ENCODE measurements at places on chromosomes 16 and 17. TPM values are rescaled to one million over a fixed set of nuclear protein-coding genes. Genes with fewer than 3 reads are reported as not detected.
A peak's percentile ranks its signal among the peaks of the same experiment; 100 is the strongest.

Gene LDHD
- total RNA-seq = 97.9 TPM

Gene NLRC5
- 6.6 TPM for total RNA-seq

Gene C16orf87
- total RNA-seq = 12.5 TPM

Gene DBF4B
- total RNA-seq = 5.7 TPM

Gene IL32
- total RNA-seq = 36.3 TPM

Gene SRSF1
- 92.4 TPM for total RNA-seq

Gene GJC1
- total RNA-seq = 18.8 TPM

DNA sequence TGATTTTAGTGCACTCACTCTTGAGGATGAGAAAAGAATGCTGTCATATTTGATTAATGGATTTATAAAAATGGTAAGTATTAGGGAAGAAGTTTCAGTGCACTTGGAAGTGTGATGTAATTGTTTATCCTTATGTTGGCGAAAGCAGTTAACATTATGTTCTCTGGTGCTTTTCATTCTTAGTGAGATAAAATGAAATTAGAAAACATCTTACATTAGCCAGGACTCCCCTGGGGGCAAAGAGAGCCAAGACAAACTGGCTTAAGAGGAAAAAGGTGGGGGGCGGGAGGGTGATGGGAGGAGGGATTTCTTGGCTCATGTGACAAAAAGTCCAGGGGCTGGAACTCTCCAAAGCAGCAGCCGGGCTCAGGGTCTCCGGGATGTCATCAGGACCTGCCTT lies 73.2 kb downstream of the KNOP1 start:
- DNase-seq = peak; percentile 86

DNA sequence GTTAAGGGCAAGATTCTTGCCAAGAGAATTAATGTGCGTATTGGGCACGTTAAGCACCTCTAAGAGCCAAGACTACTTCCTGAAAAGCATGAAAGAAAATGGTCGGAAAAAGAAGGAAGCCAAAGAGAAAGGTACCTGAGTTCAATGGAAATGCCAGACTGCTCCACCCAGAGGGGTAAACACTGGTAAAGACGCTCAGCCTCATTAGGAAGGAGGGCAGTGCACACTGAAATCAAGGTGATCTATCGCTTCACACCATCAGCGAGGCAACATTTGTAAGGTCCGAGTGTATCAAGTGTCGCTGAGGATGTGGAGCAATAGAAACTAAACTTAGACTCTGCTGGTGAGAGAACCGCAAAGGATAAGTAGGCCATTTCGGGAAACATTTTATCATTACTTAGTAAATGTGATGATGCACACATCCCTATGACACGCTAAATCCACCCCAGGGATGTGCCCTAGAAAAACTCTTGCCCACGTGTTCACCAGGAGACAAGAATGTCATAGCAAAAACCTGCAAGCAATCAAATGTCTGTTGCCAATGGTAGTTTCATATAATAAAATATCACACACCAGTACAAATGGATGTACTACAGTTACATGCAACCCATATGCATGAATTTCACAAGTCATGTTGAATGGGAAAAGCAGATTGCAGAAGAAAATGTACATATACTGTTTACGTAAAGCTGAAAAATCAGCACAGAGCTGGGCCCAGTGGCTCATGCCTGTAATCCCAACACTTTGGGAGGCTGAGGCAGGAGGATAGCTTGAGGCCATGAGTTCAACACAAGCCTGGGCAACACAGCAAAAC lies 23.6 kb downstream of the CNTROB start:
- no peak for DNase-seq

DNA sequence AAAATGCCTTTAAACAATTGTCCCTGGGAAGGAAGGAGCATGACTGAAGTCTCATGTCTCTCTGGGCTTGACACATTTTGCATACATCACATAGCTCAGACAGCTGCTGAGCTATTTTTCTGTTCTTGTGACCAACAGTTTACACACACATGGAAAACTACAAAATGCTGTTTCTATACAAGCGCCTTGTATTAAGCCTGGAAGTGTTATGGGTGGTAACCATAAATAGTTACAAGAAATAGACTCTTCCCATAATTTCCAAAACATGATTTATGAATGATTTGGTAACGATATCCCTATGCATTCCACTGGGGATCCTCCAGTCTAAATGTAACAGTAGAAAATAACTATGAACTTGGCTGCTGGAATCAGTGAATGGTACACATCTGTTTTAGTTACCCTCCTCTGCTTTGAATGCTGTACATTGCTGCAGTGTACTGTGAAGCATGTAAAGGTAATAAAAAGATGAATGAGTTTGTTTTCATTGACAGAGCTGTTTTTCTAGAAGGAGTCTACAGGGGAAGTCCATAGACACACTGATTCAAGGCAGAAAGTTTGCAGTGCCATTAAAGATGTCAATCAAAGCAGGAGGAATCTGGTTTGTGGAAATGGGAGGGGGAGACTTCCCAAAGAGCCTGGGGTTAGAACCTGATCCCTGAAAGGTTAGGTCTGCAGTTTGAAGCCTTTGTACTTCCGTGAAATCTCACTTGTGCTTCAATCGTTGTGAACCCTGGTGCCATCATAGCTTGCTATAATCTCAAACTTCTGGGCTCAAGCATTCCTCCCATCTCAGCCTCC lies 5.0 kb downstream of the ACSF2 start:
- DNase-seq = no peak

DNA sequence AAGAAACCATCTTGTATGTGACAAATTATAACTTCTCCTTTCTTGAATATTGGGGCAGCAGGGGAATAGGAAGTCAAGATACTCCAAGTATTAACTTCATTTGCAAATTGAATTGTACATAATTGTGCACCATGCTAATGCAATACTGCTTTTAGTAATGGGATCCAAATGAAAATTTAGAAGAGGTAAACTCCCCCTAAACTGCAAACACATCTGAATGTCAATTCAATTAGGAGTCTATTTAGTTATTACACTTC lies 4.5 kb downstream of the STAT5B start:
- no peak for DNase-seq

- DNase-seq = no peak
Observed at GRCh38 chr17:6286233-6286632, 148.7 kb downstream of the AIPL1 start.

- DNase-seq = no peak
Observed at GRCh38 chr17:35041390-35041789, 22.1 kb downstream of the RFFL start.

DNA sequence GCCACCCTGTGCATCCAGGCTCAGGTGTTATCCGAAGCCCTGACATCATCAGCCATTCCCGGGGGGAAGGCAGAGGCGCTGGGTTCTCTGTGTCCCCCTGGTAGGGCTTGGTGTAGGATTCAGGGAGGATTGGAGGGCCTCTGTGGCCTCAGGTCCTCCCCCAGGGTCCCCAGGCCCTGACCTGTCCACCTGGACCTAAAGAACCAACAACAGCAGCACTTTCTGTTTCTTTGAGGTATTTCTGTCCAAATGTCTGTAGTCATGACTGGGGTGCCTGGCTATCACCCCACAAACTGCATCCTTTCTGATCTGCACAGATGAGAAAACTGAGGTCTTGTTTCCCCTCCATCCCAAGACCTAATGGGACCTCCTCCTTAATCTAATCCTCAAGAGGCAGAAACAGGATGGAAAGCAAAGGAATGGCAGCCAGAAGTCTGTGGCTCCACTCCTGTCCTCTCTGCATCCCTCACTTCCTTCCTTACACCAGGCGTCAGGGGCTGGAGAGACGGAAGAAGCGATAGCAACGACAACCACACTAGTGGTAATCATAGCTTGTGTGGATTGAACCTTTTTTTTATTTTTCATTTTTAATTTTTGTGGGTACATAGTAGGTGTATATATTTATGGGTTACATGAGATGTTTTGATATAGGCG lies 11.8 kb downstream of the NLRC5 start:
- DNase-seq = no peak

GRCh38 chr16:19712418-19713058 lies 5.5 kb downstream of the KNOP1 start:
- DNase-seq = no peak

GRCh38 chr16:9049241-9049640 lies 42.2 kb upstream of the HAPSTR1 start:
- no peak for DNase-seq

GRCh38 chr17:73867056-73867455 lies 222.8 kb upstream of the SDK2 start:
- no peak for DNase-seq

DNA sequence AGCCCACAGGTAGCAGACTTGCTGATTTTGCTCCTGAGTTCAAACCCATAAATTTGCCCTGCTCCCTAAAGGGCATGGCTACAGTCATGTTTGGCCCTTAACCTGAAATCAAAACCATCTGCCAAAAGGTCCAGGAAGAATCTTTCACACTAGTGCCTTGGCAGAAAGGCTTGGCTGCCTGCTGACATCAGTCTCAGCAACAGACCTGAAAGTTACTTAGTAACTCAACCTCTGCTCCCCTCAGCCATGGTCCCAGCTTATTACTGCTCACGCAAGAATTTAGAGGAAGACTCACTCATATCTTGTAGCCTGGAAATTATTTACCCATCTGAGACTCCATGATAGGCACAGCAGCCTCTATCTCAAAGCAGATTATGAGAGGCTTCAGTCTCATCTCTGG lies 98.0 kb upstream of the KIF2B start:
- no peak for DNase-seq

DNA sequence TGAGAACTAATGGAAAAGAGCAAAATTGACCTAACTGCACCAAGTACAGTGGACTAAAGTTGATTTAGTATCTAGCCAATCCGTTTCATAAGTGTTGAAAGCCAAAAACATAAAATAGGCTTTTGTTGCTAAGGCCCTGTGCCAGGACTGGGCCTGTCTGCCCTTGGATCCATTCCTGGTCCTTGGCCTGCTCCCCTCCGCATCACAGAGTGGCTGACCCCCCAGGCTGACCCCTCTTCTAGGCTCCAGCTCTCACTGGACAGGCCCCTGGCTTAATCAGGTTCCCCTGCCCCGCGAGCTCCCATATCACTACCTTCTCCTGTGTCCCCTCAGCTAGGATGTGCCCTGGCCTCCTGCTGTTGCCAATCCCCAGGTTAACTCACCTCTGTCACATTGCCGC lies 313.6 kb upstream of the MYOCD start:
- DNase-seq = no peak

DNA sequence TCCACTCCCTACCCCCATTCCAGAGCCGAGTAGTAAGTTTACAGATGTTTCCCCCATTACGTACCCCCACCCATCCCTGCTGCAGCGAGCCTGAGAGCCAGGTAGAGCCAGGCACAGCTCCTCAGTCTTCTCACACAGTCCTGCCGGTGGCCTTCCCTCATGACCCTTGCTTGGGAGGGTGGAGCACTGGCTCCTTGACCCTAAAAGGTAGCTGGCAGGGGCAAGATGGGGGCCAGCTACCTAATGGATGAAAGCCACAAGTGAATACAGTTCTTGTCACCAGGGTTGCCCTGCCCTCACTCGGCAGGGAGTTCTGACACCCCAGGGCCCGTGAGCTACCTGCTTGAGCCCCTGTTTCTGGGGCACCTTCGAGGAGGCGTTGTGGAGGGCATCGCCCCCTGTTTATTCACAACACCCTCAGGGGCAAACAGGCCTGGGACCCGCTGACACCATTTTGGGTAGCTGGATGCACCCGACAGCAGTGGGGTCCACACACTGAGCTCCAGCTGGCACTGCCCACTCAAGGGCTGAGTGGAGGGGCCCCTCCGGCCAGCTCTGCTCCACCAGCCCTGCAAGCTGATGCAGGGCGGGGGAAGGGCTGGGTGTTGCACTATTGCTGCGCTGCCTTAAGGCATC lies 22.2 kb downstream of the ADAM11 start:
- DNase-seq = no peak

- DNase-seq = no peak
Observed at GRCh38 chr17:57732062-57732461, 13.0 kb downstream of the CCDC182 start.

DNA sequence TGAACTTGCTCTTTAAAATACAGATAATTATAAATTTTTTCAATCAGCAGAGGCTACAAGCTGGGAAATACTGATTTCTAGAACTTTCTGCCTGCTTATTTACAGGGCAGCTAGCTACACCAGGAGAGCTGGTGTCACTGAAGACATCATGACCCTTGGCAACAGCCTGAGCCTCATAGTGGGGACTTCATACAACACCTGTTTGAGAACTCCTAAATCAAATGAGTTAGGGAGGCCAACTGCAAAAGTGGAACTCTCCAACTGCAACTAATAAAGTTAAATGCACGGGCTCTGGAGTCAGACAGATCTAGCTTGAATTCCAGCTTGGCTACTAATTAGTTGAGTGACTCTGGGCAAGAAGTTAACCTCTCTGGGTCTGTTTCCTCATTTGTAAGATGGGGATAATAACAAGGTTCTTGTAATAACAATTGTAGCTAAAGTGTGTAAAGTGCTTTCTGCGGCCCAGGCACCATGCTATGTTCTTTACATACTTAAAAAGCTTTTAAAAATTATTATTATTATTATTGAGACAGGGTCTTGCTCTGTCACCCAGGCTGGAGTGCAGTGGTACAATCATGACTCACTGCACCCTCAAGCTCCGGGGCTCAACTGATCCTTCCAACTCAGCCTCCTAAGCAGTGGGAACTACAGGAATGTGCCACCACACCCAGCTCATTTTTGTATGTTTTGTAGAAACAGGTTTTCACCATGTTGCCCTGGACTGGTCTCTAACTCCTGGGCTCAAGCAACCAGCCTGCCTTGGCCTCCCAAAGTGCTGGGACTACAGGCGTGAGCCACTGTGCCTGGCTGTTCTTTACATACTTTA lies 33.4 kb downstream of the VAC14 start:
- DNase-seq = no peak

DNA sequence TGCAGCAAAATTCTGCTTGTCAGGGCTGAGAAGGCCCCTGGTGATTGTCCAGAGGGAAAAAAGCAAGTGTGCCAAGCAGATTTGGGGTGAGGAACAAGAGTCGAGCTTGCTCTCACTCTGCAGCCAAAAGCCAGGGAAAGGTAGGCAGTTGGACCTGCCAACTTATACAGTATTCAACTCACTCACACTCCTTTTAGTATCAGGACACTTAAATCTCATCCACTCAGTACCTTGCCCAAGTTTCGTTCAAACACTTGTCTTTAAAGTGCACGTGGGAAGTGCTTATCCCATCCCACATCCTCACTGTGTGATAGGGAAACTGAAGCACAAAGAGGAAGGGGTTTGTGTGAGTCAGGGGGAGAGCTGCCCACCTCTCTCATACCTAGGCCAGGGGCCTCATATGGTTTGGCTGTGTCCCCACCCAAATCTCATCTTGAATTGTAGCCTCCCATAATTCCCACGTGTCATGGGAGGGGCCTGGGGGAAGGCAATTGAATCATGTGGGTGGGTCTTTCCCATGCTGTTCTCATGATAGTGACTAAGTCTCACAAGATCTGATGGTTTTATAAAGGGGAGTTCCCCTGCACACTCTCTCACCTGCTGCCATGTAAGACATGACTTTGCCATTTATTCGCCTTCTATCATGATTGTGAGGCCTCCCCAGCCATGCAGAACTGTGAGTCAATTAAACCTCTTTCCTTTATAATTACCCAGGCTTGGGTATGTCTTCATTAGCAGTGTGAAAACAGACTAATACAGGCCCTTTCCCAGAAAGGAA lies 25.6 kb upstream of the CES5A start:
- no peak for DNase-seq
